Pulmonary artery endothelial cell (primary cell): ENCODE measurements at places on chromosomes 4 and X.

DNA sequence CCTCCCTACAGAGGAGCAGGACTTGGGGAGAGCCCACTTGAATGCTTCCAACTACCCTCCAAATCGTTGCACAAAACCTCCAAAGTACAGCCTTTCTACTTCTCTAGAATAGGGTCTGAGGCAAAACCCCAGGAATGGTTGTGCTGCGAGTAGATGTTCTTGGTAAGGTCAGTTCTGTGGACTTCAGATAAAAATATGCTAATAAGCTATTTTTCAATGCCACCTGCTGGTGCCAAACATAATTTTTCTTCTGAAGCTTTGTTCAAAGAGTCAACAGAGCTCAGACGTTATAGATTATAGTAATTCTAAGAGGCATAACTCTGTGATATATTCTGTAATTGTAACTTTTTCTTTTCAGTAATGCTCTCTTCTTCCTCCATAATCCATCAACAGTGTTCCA is 425.7 kb downstream of the GPAT3 start:
- no peak for DNase-seq

- DNase-seq = no peak
Measured at GRCh38 chr4:158821228-158821971, 52.6 kb downstream of the FNIP2 start.

DNA sequence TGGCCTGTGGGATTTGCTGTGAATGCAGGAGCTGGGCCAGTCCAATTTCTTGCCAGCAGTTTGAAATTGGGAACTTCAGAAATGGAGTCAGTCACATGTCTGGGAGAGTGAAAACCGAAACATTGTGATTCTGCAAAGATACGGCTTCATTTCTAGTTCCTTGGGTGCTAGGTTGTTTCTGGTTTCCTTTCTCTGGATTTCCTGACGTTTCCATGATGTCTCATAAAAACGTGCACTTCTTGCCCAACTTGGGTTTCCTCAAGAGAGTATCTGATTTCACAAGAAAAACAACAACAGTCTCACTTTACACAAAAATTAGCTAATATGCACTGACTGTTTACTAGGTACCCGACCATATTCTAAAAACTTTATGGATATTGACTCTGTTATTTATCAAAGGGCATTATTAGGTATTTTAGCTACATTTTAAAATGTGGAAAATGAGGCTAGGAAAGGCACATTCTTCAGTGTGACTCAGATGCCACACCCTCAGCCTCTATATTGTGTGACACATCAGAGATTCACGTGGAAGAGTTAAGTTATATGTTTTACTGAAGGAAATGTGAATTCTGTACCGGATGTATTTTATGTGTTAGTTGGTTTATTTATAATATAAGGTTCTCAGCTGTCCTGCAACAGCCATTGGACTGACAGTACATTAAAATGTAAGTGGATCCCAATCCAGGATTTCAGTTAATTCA is 225.0 kb upstream of the PUDP start:
- DNase-seq = no peak

DNA sequence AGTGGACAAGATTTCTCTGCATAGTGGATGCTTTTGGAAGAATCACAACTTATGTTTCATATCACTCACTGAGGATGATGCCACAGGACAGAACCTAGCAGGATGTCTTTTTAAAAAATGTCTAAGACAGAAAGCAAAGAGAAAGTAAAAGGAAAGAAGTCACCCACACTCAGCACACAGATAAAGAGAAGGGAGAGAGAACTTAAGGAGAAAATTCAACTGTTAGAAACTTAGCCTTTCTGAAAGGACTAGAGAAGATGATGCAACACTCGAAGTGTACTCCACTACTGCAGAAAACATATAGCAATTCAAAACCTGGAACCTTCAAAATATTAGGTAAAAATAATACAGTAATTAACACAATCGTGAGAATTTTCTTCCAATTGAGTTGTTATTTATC is 52.8 kb upstream of the STK26 start:
- DNase-seq = no peak

GRCh38 chr4:7725951-7726350 is 213.7 kb downstream of the AFAP1 start:
- no peak for DNase-seq

DNA sequence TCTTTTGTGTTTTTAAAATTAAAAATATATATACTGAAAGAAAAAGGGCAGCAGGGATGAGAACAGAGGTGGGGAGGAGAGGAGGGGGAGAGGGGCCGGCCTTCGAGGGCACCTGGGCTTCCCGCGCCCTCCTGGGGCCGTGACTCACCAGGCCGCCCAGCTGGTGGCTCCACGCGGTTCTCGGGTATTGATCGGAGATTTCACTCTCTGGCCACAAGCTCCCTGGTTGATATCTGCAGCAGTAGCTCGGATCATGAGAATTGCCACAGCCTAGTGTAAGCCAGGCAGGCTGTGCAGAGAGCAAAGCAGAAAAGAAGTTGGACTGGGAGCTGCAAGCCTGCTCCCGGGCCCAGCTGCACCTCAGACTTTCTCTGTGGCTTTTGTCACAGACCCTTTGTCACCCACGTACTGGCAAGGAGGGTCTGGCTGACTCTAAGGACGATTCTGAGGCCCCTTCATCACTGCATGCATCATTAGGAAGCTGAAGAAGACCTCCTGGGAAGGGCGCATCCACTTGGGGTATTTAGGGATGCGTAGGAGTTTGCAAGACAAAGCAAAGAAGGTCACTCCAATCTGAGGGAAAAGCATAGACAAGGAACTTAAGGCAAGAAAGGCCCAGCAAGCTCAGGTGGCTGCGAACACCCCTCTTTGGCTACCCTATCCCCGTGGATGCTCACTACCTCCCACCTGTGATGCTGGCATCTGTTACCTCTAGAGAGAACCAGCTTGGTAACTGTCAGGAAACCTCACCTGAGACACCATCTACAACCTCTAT is 71.7 kb downstream of the CPZ start:
- no peak for DNase-seq

- DNase-seq = peak; percentile 41
Measured at GRCh38 chr4:82372517-82373485, 990 bp downstream of the HNRNPD start.

- no peak for DNase-seq
Measured at GRCh38 chrX:31139961-31140360, 68.1 kb upstream of the FTHL17 start.

GRCh38 chrX:3161681-3162080 is 120.4 kb downstream of the ARSF start:
- DNase-seq = no peak

DNA sequence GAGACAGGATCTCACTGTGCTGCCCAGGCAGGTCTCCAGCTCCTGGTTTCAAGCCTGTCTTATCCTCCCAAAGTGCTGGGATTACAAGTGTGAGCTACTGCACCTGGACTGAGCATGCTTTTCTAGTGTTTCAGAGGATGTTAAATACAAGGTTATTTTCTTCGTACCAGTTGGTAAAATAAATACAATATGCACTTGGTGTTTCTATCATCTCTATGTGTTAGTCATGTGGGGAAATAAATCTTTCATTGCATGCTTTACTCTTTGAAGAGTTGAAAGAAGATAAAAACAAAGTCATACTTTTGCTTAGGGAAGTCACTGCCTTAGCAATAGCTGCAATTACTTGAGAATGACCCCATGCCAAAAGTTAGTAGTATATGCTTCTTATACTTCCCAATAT is 162.3 kb downstream of the PCDH7 start:
- no peak for DNase-seq

- no peak for DNase-seq
Measured at GRCh38 chrX:130769835-130770234, 133.2 kb downstream of the ENOX2 start.

DNA sequence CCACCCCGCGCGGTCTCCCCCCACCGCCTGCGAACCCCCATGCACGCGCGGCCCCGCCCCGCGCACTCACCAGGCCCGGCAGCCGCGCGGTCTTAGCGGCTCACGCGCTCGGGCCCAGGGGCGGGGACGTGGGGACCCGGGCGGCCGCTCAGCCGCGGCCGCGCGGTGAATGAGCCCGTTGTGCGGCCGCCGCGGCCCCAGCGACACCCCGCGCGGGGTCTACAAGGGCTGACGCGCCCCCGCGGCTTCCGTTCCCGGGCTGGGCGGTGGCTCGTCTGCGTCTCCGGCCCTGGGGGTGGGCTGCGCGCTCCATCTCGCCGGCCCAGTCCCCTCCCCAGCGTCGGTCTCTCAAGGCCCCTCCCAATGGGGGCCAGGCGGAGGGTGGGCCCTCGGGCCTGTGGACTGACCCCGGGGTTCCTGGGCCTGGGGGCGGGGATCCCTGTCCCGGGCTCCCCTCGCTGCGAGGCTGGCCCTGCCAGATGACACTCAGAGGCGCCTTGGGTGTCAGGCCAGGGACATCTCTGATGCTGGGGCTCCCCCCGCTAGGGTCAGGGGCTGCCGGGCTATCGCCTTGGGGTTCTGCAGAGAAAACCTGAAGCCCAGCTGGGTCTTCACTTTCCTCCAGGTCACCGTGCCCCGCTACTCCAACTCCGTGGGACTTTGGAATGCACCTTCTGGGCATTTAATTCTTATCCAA is 4.3 kb upstream of the SLC26A1 start:
- no peak for DNase-seq

DNA sequence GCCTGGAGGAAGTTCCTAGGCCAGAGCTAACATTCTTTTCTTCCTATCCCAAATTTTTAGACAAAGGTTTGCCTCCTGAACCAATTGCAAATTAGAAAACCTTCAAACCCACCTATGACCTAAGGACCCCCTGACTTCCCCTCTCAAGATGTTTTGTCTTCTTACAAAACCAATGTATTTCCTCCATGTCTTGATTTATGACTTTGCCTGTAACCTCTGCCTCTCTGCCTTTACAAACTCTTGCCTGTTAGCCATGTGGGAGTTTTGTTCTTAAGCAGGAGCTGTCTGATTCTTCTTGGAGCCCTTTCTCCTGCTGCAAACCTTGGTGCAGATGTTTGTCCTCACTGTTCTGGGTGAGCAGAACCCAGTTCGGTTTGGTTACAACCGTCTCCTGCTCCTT is 222.3 kb upstream of the BOD1L1 start:
- peak; percentile 5 for DNase-seq
